ENCODE measurements at places on chromosomes 6 and 20.
A peak's percentile ranks its signal among the peaks of the same experiment; 100 is the strongest.

DNA sequence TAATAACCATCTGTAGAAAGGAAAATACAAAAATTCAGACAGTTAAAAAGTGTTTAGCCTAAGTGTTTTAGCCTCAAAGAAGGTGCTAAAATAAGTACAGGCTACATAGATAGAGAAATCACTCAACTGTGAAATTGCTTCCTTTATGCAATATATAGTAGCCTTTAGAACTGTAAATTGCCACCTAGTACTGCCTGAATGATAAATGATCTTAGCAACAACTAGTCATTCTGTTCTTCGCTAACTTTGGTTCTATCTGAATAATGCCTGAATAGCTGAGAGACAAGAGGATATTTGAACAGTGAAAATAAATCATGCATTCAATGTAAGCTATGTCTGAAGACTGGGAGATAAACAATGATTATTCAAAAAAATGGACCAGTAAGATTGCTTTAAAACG, 603.3 kb upstream of the PTCHD4 start:
- no peak for DNase-seq

GRCh38 chr6:70973604-70974003, 16.7 kb upstream of the B3GAT2 start:
- no peak for DNase-seq

GRCh38 chr6:125022391-125022989, 60.3 kb downstream of the RNF217 start:
- no peak for DNase-seq

GRCh38 chr6:102204351-102204750, 810.8 kb downstream of the GRIK2 start:
- DNase-seq: no peak

GRCh38 chr20:35144694-35145093, 2.4 kb downstream of the EDEM2 start:
- no peak for DNase-seq

GRCh38 chr6:18684343-18684742, 297.2 kb downstream of the RNF144B start:
- no peak for DNase-seq

DNA sequence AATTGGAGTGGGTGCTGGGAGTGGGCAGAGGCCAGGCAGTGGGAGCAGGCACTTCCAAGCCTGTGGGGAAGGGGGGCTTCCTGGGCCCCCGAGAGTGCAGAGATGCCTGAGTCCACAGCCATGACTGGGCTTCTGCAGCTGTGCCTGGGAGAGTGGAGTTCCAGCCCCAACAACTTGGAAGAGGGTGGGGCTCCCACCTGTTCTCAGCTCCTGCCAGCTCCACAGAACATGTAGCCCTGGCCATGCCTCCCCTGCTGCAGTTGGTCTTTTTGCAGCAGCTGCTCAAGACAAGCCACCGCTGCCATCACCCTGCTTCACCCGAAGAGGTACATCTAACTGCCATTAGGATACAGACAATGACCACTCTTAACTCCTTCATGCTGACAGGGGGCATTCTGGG, 1092.3 kb downstream of the KHDRBS2 start:
- DNase-seq: no peak

DNA sequence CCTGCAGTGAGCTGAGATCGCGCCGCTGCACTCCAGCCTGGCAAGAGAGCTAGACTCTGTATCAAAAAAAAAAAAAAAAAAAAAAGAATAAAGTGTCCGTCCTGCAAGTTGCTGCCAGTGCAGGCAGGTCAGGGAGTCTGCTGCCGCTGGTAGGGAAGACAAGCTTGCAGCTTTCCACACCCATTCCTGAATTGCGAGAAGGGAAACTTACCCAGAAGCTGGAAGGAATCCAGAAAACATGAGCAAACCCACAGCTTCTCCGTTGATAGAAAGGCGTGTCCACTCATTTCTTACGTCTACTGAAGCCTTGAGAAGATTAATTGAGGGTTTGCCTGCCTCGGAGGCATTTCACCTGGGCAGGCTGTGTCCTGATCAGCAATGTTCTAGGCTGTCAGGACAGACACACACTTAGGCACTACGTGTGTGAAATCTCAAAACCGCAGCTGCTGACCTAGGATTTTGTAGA, 61.6 kb upstream of the DSP start:
- peak; percentile 40 for DNase-seq

GRCh38 chr6:36599791-36600209, 5.6 kb downstream of the SRSF3 start:
- DNase-seq: no peak

DNA sequence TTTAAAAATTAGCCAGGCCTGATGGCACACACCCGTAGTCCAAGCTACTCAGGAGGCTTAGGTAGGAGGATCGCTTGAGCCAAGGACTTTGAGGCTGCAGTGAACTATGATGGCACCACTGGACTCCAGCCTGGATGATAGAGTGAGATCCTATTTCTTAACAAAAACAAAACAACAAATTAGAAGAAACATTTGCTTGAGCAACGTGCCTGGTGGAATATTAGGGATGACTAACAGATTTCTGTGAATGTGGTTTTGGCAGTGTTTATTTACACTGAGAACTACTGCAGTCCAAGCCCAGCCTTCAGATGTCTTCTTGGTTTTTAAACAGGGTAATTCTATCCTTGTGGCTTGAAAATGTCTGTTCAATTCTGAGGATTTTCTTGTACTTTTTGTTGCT, 9.2 kb downstream of the PPP1R3G start:
- DNase-seq: peak; percentile 67

DNA sequence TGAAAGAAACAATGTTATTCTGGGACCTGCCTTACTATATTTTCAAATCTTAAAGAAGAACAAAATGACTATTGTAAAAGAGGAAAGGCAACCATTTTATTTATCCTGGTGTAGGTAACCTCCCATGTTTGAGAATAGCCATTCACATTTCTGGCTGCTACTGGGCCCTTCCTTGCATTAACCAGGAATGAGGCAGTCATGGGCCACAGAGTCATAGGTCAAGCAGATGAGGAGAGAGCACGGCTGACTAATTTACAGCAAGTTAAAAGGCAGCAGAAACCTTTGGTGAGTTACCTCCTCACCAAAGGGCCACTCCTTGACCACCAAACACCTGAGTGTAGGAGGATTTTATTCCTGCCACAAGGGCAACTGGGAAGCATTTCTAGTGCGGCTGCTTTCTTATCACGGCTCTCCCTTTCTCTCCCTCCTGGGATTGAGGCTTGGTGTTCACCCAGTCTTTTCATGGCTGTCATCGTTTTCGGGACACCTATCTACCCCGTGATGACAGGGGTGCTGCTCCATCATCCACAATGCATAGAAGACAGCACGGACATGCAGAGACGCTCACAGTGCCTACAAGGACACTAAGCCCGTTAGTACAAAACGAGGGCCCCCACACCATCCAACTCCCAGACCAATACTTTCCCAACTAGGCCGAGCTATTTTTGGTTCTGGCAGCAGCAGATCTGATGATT, 4.4 kb upstream of the LAMA4 start:
- DNase-seq: no peak

- DNase-seq: no peak
These were observed 22.3 kb upstream of the RCAN2 start for GRCh38 chr6:46513533-46513932.

- DNase-seq: no peak
These were observed 204.6 kb downstream of the NKAIN2 start for GRCh38 chr6:124008000-124008987.
